Tongue (tissue), 3 donors: ENCODE measurements at places on chromosomes 11 and 22.

DNA sequence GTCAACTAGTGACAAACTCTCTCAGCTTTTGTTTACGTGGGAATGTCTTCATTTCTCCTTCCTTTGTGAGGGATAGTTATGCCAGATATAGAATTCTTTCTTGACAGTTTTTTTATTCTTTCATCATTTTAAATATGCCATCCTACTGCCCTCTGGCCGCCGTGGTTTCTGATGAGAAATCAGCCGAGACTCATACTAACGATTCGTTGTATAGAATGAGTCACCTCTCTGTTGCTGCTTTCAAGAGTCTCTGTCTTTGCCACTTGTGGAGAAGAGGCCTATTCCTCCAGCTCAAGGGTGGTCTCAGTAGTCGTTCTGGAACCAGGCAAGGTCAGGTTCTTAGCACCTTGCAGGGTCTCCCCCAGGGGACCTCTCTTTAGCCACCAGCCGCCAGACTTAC lies 8.0 kb downstream of the MYO7A start:
- no peak for DNase-seq

DNA sequence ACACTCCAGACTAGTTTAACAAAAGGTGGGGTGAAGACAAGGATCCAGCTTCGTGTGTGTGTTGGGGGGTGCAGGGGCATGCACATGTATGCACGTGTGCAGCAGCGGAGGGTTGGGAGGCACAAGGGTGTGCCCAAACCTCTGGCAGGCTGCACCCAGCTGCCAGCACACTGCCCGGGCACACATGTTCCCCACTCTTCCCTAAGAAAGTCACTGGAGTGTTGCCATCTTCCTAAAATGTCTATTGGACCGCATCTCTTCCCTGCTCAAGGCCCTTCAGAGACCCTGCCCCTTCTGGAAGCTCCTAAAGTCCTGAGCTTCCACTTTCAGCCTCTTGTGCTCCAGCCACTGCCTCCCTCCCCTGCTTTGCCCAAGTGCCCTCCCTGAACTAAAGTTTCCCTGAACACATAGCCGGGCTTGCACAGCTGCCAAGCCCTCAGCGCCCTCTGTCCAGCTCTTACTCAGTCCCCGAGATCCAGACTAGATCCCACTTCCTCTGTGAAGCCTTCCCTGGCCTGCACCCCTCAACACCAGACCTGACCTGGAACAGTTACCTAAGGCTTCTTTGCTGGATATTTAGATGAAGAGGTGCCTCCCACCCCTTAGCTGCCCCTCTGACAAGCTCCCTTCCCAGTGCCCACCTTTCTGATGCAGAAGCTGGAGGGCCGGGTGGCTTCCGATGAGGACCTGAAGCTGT lies 6.0 kb downstream of the CFL1 start:
- peak; percentile 1 for DNase-seq

GRCh38 chr11:34027516-34028408 lies 23.8 kb upstream of the CAPRIN1 start:
- DNase-seq, result no peak

DNA sequence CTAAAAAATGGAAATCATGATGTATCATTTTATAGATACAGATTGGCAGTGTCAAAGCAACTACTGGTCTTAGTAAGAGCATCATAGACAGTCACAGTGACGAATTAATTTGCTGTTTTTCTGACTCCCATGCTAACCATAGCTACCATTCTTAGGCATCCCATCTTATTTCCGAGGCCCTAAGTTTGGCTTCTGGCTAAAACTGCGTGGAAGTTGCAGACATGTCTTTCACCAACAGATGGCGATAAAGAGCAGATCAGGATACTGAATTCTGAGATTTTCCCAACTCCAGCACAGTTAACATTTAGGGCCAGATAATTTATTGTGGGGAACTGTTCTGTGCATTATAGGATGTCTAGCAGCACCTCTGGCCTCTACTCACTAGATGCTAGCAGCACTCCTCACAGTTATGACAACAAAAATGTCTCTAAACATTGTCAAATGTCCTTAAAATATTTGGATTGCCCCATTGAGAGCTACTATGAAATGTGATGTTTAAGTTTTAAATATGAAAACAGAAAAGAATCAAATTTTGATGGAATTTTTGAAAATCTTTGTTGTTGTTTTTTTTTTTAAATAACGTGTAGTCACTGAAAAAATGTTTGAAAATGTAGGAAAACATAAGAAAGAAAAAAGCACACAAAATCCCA lies 16.3 kb downstream of the OR2AG2 start:
- peak; percentile 65 for DNase-seq

DNA sequence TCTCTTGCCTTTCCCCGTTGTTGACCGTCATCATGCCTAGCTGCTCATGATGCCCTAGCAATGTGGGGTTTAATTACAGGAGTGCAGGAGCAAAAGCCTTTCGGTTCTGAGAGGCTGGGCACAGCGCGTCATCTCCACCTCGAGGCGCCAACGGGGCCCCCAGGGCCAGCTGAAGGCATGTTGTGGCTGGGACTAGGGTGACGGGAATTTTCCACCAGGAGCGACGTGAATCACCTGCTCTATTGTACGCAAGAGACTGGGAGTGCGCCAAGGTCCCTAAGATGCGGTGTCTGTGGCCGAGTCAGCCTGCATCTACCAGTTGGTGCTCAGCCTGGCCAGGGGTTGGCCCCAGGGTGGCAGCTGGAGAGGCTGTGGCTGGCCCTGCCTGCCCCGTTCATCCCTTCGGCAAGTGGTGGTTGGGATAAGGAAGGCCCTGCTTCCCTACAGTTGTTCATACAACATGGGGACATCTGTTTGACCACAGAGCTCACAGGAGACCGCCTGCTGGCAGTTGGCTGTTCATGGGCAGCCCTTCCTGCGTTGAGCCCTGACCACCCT lies 1175.6 kb downstream of the BRD1 start:
- DNase-seq, result peak; percentile 32

DNA sequence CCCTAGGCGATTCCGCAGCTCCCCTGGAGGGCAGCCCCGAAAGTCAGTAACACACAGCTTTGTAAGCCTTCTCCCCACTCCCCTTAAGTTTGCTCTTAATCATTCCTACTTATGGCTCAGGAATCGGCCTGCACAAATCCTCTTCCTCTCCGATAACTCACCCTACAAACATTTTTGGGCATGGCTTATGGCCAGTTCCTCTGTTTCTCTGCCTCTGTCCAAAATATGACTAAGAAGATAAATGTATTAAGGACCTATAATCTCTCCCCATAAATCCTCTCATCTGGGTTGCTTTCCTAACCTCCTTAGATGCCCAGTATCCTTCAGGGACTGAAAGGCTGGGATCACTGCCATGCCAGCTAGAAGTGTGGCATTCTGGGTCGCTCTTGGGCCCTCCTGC lies 41.0 kb downstream of the PAMR1 start:
- DNase-seq, result no peak

DNA sequence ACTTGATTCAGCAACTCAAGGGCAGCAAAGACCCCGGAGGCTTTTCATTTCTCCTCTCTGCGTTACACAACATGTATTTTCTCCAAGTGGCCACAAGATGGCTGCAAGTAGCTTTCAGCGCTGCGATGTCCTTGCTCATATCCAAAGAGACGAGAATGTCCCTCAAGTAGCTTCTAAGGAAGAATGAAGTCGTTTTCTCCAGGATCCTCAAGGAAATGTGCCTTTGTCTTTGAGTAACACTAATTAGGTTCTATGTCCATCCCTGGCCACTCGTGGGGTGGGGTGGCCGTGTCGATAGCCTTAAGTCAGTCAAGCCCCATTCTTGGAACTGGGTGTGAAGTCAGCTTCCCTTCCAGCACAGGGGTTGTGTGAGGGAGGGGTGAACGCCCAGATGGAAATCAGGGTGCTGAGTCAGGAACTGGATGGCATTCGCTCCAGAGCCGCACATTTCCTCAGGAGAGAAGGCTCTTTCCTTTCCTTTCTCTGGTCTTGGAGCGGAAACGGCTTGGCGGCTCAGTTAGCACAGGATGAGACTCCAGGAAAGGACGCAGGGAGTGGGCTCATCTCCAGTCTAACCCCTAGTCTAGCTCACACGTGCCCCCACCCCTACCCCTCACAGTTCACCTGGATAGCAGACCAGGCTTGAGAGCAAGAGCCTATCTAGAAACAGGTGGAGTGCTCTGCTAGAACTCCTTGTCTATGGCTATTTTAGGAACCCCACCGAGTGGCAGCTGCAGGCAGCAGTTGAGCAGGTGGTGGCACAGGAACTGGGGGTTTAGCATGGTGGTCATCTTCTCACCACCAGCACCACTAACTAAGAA lies 44.3 kb downstream of the NNMT start:
- peak; percentile 77 for DNase-seq

DNA sequence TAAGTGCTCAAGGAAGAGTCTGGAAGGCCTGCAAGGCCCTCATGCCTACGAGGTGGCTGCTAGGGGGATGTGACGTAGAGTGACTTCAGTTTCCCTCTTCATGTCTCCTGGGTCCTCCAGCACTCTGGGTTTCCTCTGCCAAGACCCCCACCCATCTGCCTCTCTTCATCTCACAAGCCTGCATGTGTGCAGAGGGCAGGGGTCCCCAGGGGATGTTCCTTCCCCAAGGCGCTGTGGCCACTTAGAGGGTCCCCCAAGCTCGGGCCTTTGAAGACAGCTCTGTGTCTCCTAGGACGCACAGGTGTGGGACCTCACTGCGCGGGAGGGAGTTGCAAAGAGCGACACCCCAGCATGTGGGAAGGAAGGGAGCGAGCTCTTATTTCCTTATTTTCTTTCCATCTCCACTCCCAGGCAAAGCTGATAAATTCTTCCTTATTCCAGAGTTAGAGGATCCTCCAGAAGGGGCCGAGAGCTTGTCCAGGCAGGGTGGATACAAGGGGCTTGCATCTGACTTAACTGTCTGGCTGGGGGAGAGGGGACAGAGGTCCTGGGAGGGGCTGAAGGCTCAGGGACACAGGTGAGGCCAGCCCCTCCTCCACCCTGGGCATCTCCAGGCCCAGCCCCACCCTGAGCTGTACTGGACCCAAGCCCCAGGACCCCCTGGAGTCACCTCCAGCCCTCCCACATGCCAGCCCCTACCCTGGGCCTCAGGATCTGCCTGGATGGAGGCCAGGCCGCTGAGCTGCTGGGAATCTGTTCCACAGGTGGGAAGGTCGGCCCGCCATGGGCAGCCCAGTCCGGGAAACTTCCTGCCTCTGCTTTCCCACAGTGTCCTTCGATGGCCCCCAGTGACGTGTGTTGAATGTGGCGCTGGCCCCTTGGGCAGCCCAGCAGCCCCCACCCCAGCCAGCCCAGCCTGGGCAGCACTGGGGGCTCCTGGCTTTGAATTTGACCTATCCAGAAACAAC lies 59.7 kb upstream of the KCNQ1OT1 start:
- DNase-seq, result no peak

DNA sequence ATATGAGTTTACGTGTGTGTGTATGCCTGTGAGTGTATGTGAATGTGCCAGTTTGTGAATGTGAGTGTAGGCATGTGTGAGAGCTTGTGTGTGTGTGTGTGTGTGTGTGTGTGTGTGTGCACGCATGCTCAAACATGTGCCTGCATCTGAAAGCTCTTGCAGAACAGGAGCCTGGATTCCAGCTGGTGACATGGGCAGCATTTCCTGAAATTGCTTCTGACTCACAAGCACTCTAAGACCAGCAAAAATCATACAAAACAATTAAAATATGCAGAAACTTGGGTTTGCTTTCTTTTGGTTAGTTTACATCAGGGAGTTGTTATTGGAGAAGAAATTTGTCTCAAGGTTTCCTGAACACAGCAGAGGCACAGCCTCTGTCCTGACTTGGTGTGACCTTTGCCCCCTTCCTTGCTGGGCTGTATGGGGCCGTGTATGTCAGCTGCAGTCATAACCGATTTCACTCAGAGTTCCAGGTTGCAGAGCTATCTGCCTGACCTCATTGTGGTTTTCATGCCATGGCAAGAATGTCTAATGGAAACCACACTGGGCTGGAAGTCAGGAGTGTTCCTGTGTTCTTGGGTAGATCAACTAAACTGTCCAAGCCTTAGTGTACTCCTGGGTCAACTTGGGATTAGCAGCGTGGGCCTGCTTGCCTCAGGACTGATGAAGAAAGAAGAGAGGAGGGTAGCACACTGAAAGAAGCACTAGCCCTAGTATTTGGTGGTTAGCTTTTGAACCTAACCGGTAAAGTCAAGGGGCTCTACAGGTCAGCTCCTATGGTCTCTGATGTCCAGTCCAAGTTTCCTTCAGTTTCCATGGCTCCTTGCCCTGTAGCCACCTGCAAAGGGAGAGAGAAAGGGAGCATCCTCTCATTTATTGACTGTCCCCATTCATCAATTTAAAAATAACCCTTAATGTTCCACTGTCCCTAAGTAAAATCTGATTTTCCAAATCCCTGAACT lies 143.7 kb downstream of the SNX19 start:
- DNase-seq, result no peak

DNA sequence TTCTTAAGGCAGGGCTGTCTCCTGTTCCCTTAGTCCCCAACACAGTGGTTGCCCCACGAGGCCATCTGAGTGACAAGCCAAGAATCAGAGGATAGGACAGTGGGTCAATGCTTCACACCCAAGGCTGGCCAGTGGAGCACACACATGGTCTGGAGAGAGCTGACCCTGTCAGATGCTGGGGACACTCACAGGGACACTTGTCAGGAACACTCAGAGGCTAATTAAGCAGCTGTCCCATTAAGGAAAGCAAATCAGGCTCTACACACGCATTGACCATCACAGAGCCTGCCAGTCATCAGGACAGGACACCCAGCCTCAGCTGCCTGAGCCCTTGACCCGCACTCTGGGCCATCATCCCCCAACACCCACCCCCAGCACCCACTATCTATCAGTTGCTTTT lies 18.2 kb downstream of the GDPD5 start:
- peak; percentile 41 for DNase-seq

DNA sequence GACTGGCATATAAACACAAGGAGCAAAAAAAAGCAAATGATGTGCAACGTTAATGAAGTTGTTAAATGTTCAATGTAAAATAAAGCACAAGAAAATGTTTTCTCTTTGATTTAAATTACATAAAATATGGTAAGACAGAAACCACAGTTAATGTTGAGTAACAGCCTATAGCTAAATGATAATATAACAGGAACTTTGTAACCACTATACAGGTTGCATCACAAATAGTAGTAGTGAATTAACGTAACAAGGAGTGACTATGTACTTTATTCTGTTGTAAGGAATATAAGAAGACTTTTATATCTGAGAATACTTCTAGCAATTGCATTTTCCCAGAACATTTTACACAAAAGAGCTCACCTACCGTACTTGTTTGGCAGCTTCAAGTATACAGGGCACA lies 16.9 kb downstream of the SAAL1 start:
- no peak for DNase-seq
